ENCODE measurements at places on chromosomes 5 and 9. TPM values are rescaled to one million over a fixed set of nuclear protein-coding genes. Genes with fewer than 3 reads are reported as not detected.
A peak's percentile ranks its signal among the peaks of the same experiment; 100 is the strongest.

- no peak for DNase-seq
- no peak overlapping the region for H3K27ac ChIP-seq
- H3K36me3 ChIP-seq: no peaks in the 10 kb centered on the region
- peaks cover 7% of the 10 kb centered on the region for H3K27me3 ChIP-seq
- no peaks in the 10 kb centered on the region for H3K4me1 ChIP-seq
Observed at GRCh38 chr5:174064171-174064570, 18.7 kb downstream of the NSG2 start.

GRCh38 chr5:165504674-165505073 is 1999.3 kb downstream of the MAT2B start:
- H3K4me1 ChIP-seq: no peaks in the 10 kb centered on the region
- no peaks in the 10 kb centered on the region for H3K27me3 ChIP-seq
- no peaks in the 10 kb centered on the region for H3K36me3 ChIP-seq

Gene GCNT1
- total RNA-seq: 0.28 TPM

DNA sequence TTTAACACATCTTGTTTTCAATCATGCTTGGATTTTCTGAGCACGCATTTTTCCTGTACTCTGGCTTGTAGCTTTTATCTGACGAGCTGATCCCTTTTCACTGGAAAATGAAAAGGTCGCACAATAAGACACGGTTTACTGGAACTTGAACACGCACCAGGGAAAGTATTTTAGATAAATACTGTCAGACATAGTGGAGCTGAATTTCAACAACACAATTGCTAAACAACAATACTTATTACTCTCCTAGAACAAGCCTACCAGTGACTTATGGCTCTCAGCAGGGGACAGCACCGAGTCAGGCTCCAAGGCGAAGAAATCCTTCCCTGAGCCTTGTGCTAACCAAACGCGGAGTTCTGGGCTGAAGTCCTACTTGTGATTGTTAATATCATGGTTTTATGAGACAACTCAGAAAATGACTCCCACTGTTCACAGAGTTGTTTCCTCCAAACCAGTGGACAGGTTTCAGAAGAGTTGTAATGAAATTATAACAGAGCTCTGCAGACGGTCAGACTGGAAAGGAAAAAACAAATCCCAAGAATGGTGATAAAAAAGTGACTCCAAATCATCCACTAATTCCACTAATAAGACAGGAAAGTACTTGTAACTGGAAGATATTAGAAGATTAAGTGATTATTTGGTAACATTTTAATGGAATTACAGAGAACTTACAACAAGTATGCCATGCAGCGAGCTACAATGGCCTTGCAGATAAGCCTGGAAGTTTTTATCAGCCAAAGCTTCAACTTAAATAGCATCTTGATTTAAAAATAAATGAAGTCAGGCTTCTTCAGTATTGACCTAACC is 359.6 kb downstream of the EBF1 start:
- H3K36me3 ChIP-seq: no peaks in the 10 kb centered on the region
- DNase-seq: no peak
- H3K27ac ChIP-seq: no peak overlapping the region

DNA sequence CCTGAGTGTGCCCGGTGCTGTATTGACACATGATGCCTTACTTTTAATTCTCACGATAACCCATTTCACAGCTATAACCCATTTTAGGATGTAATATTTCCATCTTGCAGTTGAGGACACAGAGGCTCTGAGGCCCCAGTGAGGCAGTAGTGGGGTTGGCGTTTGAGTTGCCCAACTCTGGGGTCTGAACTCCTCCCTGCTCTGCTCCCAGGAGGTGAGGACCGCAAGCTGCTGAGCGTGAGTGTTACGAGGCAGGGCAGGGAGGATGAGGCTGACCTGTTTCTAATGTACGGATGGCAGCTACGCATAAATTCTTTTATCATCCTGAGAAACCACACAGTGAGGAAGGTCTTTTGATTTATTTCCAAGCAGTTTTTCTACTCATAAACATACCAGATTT is 11.4 kb downstream of the LRRC8A start:
- no peak for DNase-seq
- no peak overlapping the region for H3K27ac ChIP-seq
- no peak overlapping the region for H3K4me3 ChIP-seq
- peaks cover 8% of the 10 kb centered on the region for H3K4me1 ChIP-seq
- no peaks in the 10 kb centered on the region for H3K27me3 ChIP-seq
- H3K36me3 ChIP-seq: no peaks in the 10 kb centered on the region

Gene LCP2
- 0.36 TPM for total RNA-seq

Gene CTNND2
- 1.0 TPM for total RNA-seq

GRCh38 chr9:107488375-107489143 is 1.0 kb downstream of the KLF4 start:
- peak overlapping the region; percentile 65 for H3K4me3 ChIP-seq
- DNase-seq: no peak
- no peaks in the 10 kb centered on the region for H3K36me3 ChIP-seq
- H3K4me1 ChIP-seq: no peaks in the 10 kb centered on the region
- no peaks in the 10 kb centered on the region for H3K27me3 ChIP-seq

GRCh38 chr9:82721593-82721992 is 341.3 kb downstream of the RASEF start:
- H3K36me3 ChIP-seq: no peaks in the 10 kb centered on the region
- no peak overlapping the region for H3K4me3 ChIP-seq
- DNase-seq: no peak
- H3K27me3 ChIP-seq: no peaks in the 10 kb centered on the region

GRCh38 chr5:177336112-177336511 is 15.4 kb downstream of the LMAN2 start:
- no peaks in the 10 kb centered on the region for H3K27me3 ChIP-seq
- H3K36me3 ChIP-seq: peaks cover 10% of the 10 kb centered on the region
- DNase-seq: no peak

- no peak for DNase-seq
- H3K4me1 ChIP-seq: no peaks in the 10 kb centered on the region
- no peak overlapping the region for H3K27ac ChIP-seq
- no peaks in the 10 kb centered on the region for H3K36me3 ChIP-seq
- no peaks in the 10 kb centered on the region for H3K27me3 ChIP-seq
Observed at GRCh38 chr5:170067152-170067551, 38.5 kb upstream of the FOXI1 start.

GRCh38 chr5:2754581-2755075 is 3.2 kb upstream of the IRX2 start:
- H3K27ac ChIP-seq: no peak overlapping the region
- no peaks in the 10 kb centered on the region for H3K4me1 ChIP-seq
- DNase-seq: no peak
- H3K4me3 ChIP-seq: no peak overlapping the region
- no peaks in the 10 kb centered on the region for H3K36me3 ChIP-seq
- H3K27me3 ChIP-seq: no peaks in the 10 kb centered on the region

DNA sequence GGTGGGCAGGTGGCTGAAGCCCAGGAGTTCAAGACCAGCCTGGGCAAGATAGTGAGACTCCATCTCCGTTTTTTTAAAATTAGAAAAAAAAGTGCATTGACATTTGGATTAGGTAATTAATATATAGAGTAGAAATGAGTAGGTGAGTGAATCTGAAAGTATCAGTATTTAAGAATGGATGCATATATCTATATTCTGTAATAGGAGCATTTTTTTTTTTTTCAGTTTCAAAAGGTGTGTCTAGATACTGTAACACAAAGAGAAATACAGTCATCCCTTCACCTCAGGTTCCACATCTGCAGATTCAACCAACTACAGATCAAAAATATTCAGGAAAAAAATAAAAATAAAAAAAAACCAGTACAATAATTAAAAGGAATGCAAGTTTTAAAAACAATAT is 50.8 kb downstream of the RBM27 start:
- 0 out of 2 replicates have a peak, but pooled peaks cover 4% of the 10 kb centered on the region for H3K36me3 ChIP-seq
- H3K4me3 ChIP-seq: no peak overlapping the region
- no peaks in the 10 kb centered on the region for H3K4me1 ChIP-seq
- no peaks in the 10 kb centered on the region for H3K27me3 ChIP-seq
- H3K27ac ChIP-seq: no peak overlapping the region
- DNase-seq: no peak

Gene RRAGA
- 23.5 TPM for total RNA-seq

GRCh38 chr5:107383414-107383813 is 287.3 kb downstream of the EFNA5 start:
- H3K27me3 ChIP-seq: no peaks in the 10 kb centered on the region
- H3K27ac ChIP-seq: no peak overlapping the region
- DNase-seq: no peak
- H3K4me1 ChIP-seq: peaks cover 21% of the 10 kb centered on the region

DNA sequence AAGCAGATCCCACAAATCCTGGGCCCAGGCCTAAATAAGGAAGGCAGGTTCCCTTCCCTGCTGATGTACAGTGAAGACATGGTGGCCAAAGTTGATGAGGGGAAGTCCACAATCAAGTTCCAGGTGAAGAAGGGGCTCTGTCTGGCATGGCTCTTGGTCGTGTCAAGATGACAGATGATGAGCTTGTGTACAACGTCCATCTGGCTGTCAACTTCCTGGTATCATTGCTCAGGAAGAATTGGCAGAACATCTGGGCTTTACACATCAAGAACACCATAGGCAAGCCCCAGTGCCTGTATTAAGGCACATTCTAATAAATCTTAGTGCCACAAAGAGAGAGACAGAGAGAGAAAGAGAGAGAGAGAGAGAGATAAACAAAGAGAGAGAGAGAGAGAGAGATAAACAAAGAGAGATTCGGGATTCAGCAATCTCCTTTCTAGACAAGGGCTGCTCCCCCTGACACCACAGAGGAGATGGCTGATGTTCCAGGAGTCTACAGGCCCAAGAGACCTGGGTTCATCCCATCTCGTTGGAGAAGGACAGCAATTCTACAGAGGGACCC is 45.5 kb upstream of the HSPA9 start:
- H3K4me3 ChIP-seq: no peak overlapping the region
- no peaks in the 10 kb centered on the region for H3K4me1 ChIP-seq
- no peaks in the 10 kb centered on the region for H3K36me3 ChIP-seq
- DNase-seq: no peak
- H3K27ac ChIP-seq: no peak overlapping the region

DNA sequence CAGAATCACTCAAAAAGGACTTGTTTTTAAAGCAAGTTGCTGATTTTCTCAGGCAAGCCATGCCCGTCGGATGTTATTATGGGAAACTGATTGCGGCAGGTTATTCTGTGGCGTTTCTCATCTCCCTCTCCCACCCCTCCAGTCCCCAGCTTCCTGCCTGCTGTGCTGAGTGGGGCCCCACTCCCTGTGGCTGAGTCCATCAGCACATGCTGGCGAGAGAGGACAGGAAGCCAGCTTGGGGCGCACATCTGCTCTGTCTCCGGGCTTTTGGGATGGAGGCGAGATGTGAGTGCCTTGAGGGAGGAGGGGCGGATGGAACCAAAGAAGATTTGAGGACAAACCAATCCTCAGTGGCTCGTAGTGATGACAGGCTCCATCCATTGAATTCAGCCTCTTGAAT is 108.0 kb downstream of the DAPK1 start:
- H3K4me3 ChIP-seq: no peak overlapping the region
- H3K27ac ChIP-seq: no peak overlapping the region
- DNase-seq: no peak
- H3K27me3 ChIP-seq: no peaks in the 10 kb centered on the region
- H3K36me3 ChIP-seq: no peaks in the 10 kb centered on the region

DNA sequence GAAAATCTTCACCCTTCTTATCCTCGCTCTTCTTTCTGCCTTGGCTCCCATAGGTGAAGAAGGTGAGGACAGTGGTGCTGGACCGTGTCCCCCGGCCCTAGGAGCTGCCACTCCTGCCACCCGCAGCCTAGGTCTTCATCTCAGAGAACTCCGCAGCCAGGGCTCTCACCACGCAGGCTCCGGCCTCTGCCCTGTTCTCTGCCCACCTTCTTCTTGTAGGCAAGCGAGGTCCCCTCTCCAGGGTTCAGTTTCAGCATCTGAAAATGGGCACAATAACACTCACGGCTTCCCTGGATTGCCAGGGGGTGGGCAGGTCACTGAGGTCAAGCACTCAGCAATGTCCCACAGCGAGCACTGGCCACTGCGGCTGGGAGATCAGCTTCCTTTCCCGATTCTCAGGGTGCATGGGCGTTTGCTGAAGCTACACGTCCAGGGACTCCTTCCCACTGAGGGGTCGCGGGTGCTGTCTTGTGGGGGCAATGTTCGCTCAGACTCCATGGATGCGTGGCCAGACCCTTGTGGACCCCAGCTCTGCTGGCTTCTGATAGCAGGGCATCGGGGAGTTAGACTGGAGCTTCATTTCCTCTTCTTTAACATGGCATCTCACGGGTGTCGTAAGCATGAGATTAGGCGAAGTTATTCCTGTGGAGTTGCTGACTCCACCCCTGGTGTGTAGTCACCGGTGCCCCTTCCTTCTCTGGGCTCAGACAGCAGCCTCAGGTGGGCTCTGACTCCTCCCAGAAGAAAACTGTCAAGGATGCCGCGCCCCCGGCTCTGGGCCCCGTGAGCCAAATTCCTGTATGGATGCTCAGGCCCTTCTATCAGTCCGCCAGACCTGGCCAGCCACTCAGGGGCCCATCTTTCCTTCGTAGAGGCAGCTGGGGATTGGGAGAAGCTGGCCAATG is 145.1 kb upstream of the IRX2 start:
- H3K4me1 ChIP-seq: no peaks in the 10 kb centered on the region
- H3K36me3 ChIP-seq: no peaks in the 10 kb centered on the region
- H3K4me3 ChIP-seq: no peak overlapping the region
- DNase-seq: no peak
- no peak overlapping the region for H3K27ac ChIP-seq

Gene KCNN2
- not detected for total RNA-seq

DNA sequence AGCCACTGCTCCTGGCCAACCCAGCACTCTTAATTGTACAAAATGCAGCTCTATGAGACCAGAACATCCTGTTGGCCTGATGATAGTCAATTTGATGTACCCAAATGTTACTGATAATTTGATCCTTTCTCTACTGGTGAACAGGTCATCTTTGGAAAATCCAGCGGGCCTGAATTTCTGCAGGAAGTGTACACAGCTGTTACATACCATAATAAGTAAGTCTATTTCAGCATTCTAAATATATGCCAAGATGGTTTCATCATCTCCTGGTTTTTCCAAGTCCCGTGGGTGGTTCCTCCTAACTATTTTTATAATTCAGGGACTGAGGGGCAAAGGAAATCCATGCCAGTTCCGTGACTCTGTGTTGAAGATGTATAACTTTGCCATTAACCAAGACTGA is 155.4 kb downstream of the DOCK8 start:
- H3K4me3 ChIP-seq: no peak overlapping the region
- DNase-seq: no peak
- H3K36me3 ChIP-seq: no peaks in the 10 kb centered on the region

GRCh38 chr5:170751631-170752030 is 31.9 kb upstream of the GABRP start:
- no peak overlapping the region for H3K27ac ChIP-seq
- H3K27me3 ChIP-seq: no peaks in the 10 kb centered on the region
- no peak for DNase-seq
- no peaks in the 10 kb centered on the region for H3K36me3 ChIP-seq

Gene ALDH1B1
- 34.2 TPM for total RNA-seq

Data from Panc1 (cell line).